ENCODE measurements at places on chromosomes 16 and 17. TPM values are rescaled to one million over a fixed set of nuclear protein-coding genes. Genes with fewer than 3 reads are reported as not detected.

The SSTR5 gene
- total RNA-seq, result not detected

The KRTAP4-6 gene
- total RNA-seq, result not detected

The PRSS36 gene
- 0.45 TPM for total RNA-seq

The TNFRSF13B gene
- total RNA-seq, result not detected

The KRTAP2-3 gene
- not detected for total RNA-seq
